ENCODE measurements at places on chromosomes 4 and X.

- no peak for DNase-seq
- no peak overlapping the region for H3K27ac ChIP-seq
- H3K4me1 ChIP-seq: no peaks in the 10 kb centered on the region
- H3K4me3 ChIP-seq: no peak overlapping the region
These were observed 237.6 kb downstream of the DHRSX start for GRCh38 chrX:2263203-2263602.

- no peaks in the 10 kb centered on the region for H3K27me3 ChIP-seq
- H3K4me1 ChIP-seq: no peaks in the 10 kb centered on the region
- H3K4me3 ChIP-seq: no peak overlapping the region
- no peak for DNase-seq
- no peaks in the 10 kb centered on the region for H3K36me3 ChIP-seq
These were observed 348.2 kb downstream of the FBXW7 start for GRCh38 chr4:152187693-152188092.

DNA sequence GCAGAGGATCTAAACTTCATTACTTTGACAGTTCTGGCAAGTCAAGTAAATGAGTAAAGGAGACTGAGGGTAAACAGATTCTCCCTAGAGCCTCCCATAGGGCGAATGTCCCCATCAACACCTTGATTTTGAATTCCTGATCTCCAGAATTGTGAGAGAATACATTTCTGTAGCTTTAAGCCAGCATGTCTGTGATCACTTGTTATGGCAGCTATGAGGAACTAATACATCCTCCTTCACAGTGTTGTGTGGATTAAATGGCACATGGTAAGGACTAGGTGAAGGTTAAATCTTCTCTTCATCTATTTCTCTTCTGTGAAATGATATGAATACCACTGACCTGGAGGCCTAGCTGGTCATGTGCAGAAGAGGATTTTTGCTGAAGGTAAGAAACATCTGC, 137.3 kb downstream of the CPEB2 start:
- no peak for DNase-seq
- no peaks in the 10 kb centered on the region for H3K27me3 ChIP-seq
- H3K27ac ChIP-seq: no peak overlapping the region
- H3K36me3 ChIP-seq: no peaks in the 10 kb centered on the region

DNA sequence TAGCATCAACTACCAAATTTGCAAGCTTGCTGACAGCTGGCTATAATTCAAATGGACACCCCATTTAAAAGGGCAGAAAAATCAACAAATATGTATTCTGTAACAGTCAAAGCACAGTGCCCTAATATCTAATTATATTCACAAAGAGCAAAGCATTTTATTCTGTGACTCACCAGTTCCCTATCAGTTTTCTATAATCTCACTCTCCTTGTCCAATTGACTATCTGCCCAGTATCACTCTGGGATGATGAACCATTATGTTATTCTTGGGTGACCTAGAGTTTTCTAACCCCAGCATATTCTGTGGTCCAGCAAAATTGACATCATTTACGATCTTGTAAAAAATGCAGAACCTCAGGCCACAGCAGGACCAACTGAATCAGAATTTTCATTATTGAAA, 82.0 kb upstream of the FREM3 start:
- no peaks in the 10 kb centered on the region for H3K27me3 ChIP-seq
- no peaks in the 10 kb centered on the region for H3K4me1 ChIP-seq
- H3K4me3 ChIP-seq: no peak overlapping the region
- H3K27ac ChIP-seq: no peak overlapping the region
- H3K36me3 ChIP-seq: no peaks in the 10 kb centered on the region

DNA sequence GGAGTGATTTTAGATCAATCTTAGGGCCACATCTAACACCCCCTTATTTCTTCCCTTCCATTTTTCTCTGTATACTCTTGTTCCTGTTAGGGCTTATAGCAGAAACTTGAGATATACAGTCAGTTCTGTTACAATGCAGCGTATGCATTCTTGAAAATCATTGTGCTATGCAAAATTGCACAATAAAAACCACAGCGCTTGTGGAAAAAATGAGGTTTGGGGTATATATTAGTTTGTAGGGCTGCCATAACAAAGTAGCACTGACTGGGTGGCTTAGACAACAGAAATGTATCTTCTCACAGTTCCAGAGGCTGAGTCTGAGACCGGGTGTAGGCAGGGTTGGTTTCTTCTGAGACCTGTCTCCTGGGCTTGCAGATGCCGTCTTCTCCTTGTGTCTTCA, 59.0 kb downstream of the WWC2 start:
- no peak for DNase-seq
- H3K27ac ChIP-seq: no peak overlapping the region
- H3K4me1 ChIP-seq: no peaks in the 10 kb centered on the region
- H3K36me3 ChIP-seq: no peaks in the 10 kb centered on the region
- H3K4me3 ChIP-seq: no peak overlapping the region

All from esophagus squamous epithelium (tissue), 5 donors.